ENCODE measurements at places on chromosomes 1 and 21. TPM values are rescaled to one million over a fixed set of nuclear protein-coding genes. Genes with fewer than 3 reads are reported as not detected.

GRCh38 chr1:86993269-86993985 is 79.0 kb downstream of the HS2ST1 start:
- peak; percentile 31 for DNase-seq

- DNase-seq = no peak
Measured at GRCh38 chr21:16968436-16968835, 544.4 kb upstream of the CXADR start.

GRCh38 chr1:216183007-216183406 is 240.2 kb downstream of the USH2A start:
- peak; percentile 13 for DNase-seq

- no peak for DNase-seq
Measured at GRCh38 chr1:19398309-19398760, 86.2 kb downstream of the SLC66A1 start.

DNA sequence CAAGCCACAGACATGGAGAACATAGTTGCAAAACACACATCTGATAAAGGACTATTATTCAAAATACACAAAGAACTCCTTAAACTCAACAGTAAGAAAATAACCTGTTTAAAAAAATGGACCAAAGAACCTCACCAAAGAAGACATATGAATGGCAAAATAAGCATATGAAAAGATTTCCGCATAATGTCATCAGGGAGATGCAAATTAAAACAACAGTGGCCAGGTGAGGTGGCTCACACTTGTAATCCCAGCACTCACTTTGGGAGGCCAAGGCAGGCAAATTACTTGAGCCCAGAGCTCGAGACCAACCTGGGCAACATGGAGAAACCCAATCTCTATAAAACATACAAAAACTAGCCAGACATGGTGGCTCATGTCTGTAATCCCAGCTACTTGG is 50.4 kb downstream of the PRPF38A start:
- DNase-seq = no peak

- DNase-seq = no peak
Measured at GRCh38 chr1:223748773-223749733, 36.7 kb downstream of the CAPN2 start.

DNA sequence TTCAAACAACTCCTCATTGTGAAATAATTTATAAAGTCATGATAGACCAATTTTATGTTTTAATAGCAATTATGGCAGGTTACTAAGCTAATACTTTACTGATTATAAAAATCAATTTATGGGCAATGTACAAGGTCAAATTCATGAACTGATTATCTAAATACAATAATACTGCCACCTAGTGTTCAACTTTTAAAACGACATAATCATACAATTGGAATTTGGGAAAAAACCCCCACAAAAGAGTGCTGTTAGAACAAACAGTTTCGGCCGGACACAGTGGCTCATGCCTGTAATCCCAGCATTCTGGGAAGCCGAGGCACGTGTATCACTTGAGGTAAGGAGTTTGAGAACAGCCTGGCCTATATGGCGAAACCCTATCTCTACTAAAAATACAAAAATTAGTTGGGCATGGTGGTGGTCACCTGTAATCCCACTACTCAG is 14.0 kb downstream of the GTF2B start:
- peak; percentile 24 for DNase-seq

Gene CD164L2
- polyA plus RNA-seq = not detected

Gene SLC44A3
- 14.1 TPM for polyA plus RNA-seq

Gene FAM163A
- polyA plus RNA-seq = not detected

Gene KCNJ9
- not detected for polyA plus RNA-seq

Gene PLA2G4A
- polyA plus RNA-seq = not detected

Gene OLIG1
- not detected for polyA plus RNA-seq
